ENCODE measurements at places on chromosomes 16 and 17. TPM values are rescaled to one million over a fixed set of nuclear protein-coding genes. Genes with fewer than 3 reads are reported as not detected.

DNA sequence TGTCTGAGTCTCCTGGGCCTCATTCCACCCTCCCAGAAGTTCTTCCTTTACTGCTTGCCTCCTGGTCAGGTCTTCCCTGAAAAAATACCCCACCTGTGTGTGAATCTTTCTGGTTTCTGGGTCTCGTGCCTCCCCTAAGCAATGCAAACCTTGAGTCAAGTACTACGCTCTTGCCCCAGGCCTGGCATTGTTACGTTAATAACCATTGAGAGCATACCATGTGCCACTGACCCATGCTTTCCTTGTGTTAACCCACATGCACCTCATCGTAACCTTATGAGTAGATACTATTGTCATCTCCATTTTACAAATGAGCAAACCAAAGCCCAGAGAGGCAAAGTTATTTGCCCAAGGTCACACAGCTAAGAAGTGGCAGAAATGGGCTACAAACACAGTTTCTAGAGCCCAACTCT lies 25.4 kb upstream of the TOB1 start:
- DNase-seq: no peak

- DNase-seq: no peak
Measured at GRCh38 chr16:19410435-19411171, 7.1 kb upstream of the TMC5 start.

Gene CCL16
- total RNA-seq: 52.6 TPM

Gene TRPV2
- 3.3 TPM for total RNA-seq

Data from right lobe of liver (tissue), 6 donors.